ENCODE measurements at places on chromosomes 13 and 19.

GRCh38 chr13:34555988-34556387 lies 386.1 kb upstream of the NBEA start:
- no peak for DNase-seq

GRCh38 chr19:40831502-40832430 lies 18.5 kb downstream of the CYP2A6 start:
- no peak for DNase-seq

- DNase-seq, result no peak
These were observed 927 bp upstream of the SDHAF1 start for GRCh38 chr19:35993923-35994598.

DNA sequence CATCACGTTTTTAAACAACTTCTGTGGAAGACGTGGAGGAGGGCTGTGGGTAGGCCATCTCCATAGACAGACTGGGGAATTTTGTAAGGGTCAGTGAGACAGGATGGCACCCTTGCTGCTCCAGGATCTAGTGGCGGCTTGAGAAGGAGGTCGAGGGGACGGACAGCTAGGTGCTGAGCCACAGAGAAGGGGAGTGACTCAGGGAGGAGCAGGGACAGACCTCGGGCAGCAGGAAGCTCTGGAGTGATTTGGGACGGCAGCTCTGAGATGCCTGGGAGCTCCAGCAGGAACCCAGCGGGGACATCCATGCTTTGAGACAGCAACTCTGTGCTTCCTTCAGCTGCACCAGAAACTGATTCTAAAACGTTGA lies 169.1 kb upstream of the SOX1 start:
- DNase-seq, result no peak

- no peak for DNase-seq
These were observed at the start of gene KLK13 for GRCh38 chr19:51064534-51065220. Gene KLK13 (minus strand): TSS chr19:51065092. CDS start chr19:51065067, 25 bp downstream.

GRCh38 chr19:47094557-47095475 lies 18.8 kb downstream of the ZC3H4 start:
- no peak for DNase-seq

- DNase-seq, result no peak
These were observed 42.6 kb downstream of the EPS15L1 start for GRCh38 chr19:16429066-16429758.

GRCh38 chr13:114076329-114077090 lies 55.9 kb downstream of the RASA3 start:
- DNase-seq, result no peak

GRCh38 chr19:58097781-58098681 lies at the start of gene ZSCAN18:
Gene ZSCAN18 (minus strand): TSS chr19:58098231. CDS start chr19:58090267, 7,964 bp downstream.
- DNase-seq, result peak; percentile 92

DNA sequence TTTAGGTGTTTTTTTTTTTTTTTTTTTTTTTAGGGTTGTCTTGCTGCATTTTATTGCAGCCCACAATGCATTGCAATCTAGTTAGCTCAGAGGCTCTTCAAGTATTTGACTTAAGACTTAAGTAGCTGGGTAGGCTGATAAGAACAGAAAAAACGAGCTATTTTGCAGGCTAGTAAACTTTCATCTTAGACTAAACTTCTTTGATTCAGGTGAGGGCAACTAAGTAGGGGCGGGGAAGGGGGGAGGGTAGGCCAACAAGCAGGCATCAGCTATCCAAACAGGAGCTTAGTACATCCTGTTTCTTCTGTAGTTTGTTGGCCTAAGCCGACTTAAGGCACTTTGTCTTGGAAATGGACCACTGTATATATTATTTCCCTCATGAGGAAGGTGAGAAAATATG lies 4.9 kb upstream of the TDRD3 start:
- no peak for DNase-seq

Data from activated CD8-positive, alpha-beta memory T cell treated with anti-CD3 and anti-CD28 coated beads for 1 hour (primary cell).